RPMI8226 (cell line): ENCODE measurements at places on chromosomes 12 and 14.

GRCh38 chr14:69612783-69613130 is 1.4 kb downstream of the SUSD6 start:
- DNase-seq, result peak; percentile 20

- peak; percentile 82 for DNase-seq
Observed at GRCh38 chr12:2813214-2814185, 1.0 kb downstream of the ITFG2 start.

DNA sequence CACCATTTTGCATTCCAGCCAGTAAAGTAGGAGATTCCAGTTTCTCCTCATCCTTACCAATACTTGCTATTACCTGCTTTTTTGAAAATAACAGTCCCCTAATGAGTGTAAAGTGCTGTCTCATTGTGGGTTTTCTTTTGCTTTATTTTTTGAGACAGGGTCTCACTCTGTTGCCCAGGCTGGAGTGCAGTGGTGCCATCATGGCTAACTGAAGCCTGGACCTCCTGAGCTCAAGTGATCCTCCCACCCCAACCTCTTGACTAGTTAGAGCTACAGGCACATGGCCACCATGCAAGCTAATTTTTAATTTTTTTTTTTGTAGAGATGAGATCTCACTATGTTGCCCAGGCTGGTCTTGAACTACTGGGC is 60.6 kb downstream of the NINJ2 start:
- DNase-seq, result no peak

- DNase-seq, result no peak
Observed at GRCh38 chr12:39074063-39074462, 168.7 kb upstream of the CPNE8 start.

DNA sequence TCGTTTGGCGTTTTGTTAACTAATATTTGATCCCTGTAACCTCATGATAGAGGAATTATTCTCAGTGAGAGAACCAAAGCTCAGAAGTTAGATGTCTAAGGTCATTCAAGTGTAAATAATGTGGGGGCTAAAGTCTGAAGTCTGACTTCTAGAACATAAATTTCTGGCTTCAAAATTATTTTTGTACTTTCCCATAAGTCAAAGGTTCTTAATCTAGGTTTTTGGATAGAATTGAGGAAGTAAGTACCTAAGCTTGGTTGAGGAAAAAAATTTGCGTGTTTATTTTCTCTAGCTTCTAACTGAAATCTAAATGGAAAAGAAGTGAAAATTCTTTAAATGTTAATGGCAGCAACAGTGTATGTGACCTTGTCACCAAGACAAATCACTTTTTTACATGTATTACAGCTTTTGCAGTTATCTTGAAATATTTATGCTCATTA is 2.3 kb downstream of the LARP4 start:
- no peak for DNase-seq

DNA sequence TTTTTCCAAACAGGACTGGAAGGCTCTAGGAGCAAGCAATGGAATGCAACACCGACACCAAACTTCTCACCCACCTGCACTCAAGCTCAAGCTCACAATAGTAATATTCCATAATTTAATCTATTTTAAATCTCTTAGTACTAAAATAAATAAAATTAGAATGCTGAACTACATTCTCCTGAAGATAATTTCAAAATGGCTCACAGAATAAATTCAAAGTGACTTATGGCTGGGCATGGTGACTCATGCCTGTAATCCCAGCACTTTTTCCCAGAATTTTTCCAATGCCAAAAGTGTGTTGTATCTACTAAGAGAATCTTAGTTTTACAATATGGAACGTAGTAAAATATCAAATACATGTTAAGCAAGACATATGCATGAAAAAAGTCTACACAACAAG is 31.5 kb downstream of the DUSP16 start:
- DNase-seq, result no peak

DNA sequence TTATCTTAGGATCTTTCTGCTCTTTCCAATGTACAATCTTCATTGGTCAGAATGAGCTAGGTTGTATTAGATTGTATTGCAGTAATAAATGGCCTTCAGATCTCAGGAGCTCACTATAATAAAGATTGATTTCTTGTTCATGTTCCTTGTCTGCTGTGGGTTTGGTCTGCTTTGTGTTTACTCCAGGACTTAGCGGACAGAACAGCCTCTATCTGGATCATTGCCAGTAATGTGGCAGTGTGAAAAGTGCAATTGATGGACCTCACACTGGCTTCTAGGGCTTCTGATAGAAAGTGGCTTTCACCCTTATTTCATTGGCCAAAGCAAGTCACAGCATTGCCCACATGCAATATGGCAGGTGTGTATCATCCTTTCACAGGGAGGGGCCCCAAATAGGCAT is 81.2 kb downstream of the BTG1 start:
- DNase-seq, result no peak
